ENCODE measurements at places on chromosomes 7 and 10.
A peak's percentile ranks its signal among the peaks of the same experiment; 100 is the strongest.

- DNase-seq: no peak
Observed at GRCh38 chr10:26481914-26482550, 43.9 kb downstream of the APBB1IP start.

GRCh38 chr7:131249003-131249402 lies 78.7 kb upstream of the MKLN1 start:
- no peak for DNase-seq

DNA sequence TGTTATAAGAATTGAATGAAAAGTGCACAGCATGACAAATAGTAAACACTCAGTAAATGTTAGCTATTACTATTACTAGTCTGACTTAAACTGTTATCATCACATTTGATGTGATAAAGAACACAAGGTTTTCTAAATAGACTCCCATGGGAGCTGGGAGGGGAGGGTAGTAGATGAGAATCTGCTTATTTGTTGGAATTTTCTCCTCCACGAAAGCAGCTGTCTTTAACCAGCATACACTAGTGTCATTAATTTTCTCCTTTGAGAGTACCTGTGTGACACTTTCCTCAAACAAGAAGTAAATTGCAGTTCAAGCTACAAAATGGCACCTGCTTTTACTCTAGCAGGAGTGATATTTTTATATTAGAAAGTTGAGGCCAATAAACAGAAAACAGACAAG lies 200.1 kb downstream of the SKAP2 start:
- DNase-seq: no peak

DNA sequence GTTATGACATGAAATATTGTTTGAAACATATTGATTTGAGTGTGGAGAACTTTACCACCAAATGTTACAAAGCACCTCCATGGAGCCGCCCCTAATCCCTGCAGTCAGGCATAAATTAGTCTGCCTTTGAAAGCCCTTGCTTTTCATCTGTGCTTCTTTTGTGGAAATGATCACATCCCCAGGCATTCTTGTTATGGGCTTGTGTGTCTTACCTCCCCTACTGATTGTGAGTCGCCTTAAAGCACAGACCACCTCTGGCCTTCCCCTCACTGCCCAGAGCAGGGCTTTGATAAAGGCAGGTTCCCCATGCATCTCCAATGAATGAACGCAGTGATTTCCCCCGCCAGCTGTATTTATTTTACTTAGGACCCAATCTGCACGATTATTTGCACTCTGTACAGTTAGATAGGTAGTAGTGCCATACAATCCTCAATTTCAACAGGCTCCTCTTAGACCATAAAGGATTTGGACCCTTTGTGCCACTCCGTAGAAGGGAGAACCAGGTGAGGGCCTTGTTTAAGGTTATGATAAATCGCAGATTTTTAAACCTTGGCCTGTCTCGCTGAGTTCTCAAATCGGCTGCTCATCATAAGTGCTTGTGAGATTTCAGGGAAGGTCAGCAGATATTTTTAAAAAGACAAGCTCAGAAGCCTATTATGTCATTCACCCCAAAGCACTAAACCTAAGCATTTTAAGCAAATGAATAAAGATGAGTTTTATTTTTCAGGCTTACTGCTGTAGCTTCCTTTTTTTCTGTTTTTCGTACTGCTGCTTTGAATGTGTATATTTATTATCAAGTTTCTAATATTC lies 107.8 kb downstream of the CUBN start:
- no peak for DNase-seq

DNA sequence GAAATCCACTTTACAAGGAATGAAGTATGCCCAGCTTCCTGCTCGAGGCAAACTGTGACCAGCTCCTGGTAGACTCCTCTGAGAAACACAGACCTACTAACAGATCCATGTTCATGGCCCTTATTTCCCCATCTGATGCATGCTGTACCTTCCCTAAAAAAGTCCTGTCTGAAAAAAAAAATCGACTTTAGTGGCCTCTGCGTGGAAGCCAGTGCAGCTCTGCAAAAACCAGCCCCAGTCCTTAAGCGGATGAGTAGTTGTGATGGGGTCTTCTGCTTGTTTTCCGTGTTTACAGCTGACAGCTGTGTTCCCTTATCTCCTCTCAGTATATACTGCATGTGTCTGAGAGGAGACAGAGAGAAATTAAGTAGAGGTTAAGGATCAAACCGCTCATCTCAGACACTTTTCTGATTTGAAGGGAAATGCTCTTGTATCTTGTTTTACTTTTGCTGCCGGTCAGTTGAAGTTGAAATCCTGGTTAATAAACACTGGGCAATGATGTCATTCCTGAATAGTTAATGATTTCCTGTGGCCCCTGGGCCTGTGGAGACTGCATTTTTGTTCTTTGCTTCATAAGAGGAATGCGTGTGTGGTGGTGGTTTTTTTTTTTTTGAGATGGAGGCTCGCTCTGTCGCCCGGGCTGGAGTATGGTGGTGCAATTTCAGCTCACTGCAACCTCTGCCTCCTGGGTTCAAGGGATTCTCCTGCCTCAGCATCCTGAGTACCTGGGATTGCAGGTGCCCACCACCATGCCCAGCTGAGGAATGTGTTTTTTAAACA lies 67.6 kb downstream of the DOCK1 start:
- no peak for DNase-seq

DNA sequence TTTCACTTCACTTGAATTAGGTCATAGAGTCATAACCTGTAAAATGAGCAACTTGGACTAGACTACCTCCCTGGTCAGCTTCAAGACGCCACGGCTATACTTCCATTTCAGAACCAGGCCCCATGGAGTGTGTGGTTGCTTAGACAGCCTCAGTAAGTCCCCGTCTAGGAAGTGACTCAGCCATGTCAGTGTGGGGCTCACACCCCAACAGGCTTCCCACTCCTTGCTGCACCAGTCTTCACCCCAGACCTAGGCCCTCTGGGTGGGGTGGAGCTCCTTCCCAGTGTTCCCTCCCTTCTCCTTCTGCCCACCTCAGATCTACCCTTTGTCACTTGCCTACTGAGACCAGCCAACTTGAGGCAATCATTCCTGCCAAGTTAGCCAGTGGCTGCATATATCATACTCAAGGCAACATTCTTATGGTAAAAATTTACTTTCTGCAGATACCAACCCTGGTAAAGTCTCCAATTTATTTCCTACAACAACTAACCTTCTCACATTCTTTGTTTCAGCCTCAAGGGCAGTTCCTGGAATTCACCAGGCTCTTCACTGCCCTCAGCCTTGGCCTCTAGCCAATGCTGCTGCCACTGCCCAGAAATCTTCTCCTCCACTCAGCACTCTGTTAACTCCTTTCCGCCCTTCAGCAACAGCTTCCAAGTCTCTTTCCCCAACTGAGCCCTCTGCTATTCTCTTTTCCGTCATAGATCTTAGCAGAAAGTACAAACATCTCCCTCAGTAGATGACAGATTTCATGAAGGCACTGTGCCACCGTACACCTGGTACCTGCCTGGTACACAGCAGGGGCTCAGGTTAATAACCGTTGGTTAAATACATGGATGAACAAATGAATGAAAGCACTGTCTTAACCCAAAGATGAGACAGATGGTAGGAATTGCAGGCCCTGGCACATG lies 31.3 kb upstream of the ZNRF2 start:
- DNase-seq: no peak

- DNase-seq: peak; percentile 47
Observed at GRCh38 chr7:128697302-128697905, 25.3 kb downstream of the GARIN1A start.

DNA sequence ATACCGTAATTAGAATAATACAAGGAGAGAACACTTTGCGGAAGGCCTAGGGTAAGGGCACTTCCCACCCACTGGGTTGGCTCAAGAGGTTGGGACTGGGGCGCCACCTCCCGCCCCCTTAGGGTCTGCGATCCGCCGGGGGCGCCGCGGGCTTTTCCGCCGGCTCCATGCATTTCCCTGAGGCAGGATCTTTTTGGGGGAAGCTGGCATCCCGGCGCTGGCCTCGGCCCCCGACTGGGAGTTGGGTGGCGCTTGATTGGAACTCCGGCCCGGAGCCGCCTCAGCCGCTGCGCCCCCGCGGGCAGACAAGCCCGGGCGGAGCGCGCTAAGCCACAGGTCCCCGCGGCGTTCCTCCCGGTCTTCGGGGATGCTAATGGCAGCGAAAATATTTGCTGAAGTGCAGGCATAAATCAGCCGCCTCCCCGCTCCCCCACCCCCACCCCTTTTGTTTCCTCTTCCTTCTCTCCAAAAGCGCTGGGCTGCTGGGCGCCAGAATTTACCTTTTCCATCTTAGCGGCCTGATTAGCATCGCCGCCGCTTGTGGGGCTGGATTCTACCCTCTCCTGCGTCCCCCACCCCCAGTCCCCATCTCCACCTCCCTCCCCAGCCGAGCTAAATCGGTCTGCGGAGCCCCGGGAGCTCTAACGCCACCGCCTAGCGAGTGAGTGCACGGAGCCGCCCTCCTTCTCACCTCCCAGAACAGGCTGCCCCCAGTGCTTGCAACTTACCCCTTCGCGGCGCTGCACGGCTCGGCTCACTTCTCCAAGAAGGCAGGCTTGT lies 5.1 kb downstream of the UNC5B start:
- peak; percentile 46 for DNase-seq

DNA sequence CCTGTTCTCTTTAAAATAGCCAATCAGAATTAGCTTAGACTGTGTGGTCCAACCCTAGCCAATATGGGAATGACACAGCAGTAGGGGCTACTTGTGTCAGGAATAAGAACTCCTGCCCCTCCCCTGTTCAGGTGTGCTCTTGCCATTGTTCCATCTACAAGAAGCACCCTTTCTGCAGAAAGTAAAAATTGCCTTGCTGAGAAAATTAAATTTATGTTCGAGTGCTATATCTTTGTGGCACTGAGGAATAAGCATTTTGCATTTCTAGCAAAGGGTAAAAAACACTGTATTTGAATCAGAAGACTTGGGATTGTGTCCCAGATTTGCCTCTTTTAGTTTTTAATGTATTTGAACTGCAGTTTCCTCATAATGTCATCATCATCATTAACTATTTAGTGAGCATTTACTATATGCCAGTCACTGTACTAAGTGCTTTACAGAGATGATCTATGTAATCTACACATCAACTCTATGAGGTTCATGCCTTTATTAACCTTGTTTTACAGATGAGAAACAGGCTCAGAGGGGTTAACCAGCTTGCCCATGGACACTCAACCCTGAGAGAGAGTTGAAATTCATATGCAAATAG lies 28.9 kb upstream of the XRCC2 start:
- DNase-seq: no peak

GRCh38 chr7:47378728-47379395 lies 203.0 kb downstream of the TNS3 start:
- DNase-seq: no peak

GRCh38 chr7:140153666-140154161 lies 23.1 kb downstream of the KDM7A start:
- no peak for DNase-seq

- DNase-seq: no peak
Observed at GRCh38 chr10:64385355-64385754, 864.2 kb downstream of the REEP3 start.

GRCh38 chr10:107013258-107014006 lies 151.1 kb downstream of the SORCS1 start:
- peak; percentile 16 for DNase-seq

DNA sequence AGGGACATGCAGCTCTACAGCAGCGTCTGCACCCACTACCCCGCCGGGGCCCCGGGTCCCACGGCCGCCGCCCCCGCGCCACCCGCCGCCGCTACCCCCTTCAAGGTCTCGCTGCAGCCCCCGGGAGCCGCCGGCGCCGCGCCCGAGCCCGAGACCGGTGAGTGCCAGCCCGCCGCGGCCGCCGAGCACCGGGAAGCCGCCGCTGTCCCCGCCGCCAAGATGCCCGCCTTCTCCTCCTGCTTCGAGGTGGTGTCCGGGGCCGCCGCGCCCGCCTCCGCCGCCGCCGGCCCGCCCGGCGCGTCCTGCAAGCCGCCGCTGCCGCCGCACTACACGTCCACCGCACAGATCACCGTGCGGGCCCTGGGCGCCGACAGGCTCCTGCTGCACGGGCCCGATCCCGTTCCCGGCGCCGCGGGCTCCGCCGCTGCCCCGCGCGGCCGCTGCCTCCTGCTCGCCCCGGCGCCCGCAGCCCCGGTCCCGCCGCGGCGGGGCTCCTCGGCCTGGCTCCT lies 631 bp downstream of the OTUD1 start:
- DNase-seq: peak; percentile 20

All from NCI-H82 (cell line).